ENCODE measurements at places on chromosomes 16 and 17. TPM values are rescaled to one million over a fixed set of nuclear protein-coding genes. Genes with fewer than 3 reads are reported as not detected.

GRCh38 chr17:48539177-48539576 lies 5.7 kb downstream of the HOXB2 start:
- DNase-seq = no peak
- H3K27me3 ChIP-seq = peaks cover 98% of the 10 kb centered on the region
- H3K36me3 ChIP-seq = no peaks in the 10 kb centered on the region
- peaks cover 25% of the 10 kb centered on the region for H3K4me1 ChIP-seq
- no peak overlapping the region for H3K27ac ChIP-seq

DNA sequence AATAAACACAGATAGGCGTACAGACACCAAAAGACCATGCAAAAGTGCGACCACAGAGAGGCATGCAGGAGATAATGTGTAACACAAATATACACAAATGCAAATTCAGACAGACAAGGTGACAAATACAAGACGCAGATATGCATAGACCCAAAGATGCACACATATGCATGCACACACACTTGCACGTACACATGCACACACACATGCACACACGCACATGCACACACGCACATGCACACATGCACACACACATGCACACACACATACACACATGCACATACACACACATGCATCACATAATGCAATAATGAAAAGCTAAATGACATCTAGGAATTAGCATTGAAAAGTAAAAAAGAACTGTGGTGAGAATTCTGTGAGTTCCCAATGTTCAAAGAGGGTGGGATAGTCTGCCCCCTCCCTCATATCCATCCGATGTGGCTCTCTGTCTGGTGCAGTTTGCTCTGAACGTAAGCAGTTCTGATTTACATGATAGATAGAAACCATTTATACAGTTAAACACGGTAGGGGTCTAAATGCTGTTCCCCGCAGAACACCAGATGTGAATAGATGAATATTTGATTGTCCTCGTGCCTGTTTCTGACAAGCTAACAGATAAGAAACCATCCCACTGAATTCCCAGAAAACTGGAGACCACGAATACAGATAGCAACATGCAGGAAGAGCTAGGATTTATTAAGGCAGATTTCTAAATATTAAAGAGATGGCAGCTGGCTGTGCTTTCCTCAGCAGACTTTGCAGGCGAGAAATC lies 186.1 kb downstream of the TMEM114 start:
- H3K4me3 ChIP-seq = no peak overlapping the region
- H3K36me3 ChIP-seq = no peaks in the 10 kb centered on the region
- H3K4me1 ChIP-seq = no peaks in the 10 kb centered on the region
- H3K27me3 ChIP-seq = peaks cover 16% of the 10 kb centered on the region
- H3K27ac ChIP-seq = no peak overlapping the region

GRCh38 chr16:28592511-28592910 lies 4.3 kb downstream of the SULT1A2 start:
- DNase-seq = no peak
- no peaks in the 10 kb centered on the region for H3K27me3 ChIP-seq
- peaks cover 15% of the 10 kb centered on the region for H3K4me1 ChIP-seq
- H3K36me3 ChIP-seq = peaks cover 42% of the 10 kb centered on the region
- no peak overlapping the region for H3K4me3 ChIP-seq

GRCh38 chr17:1490643-1491442 lies 1.6 kb downstream of the MYO1C start:
- peak overlapping the region; percentile 98 for H3K27ac ChIP-seq
- H3K4me3 ChIP-seq = peak overlapping the region; percentile 84
- peaks cover 12% of the 10 kb centered on the region for H3K36me3 ChIP-seq
- H3K27me3 ChIP-seq = no peaks in the 10 kb centered on the region
- DNase-seq = peak; percentile 83

- no peaks in the 10 kb centered on the region for H3K36me3 ChIP-seq
- H3K27ac ChIP-seq = no peak overlapping the region
- no peaks in the 10 kb centered on the region for H3K4me1 ChIP-seq
Measured at GRCh38 chr17:39767147-39767546, 29.4 kb downstream of the GRB7 start.

DNA sequence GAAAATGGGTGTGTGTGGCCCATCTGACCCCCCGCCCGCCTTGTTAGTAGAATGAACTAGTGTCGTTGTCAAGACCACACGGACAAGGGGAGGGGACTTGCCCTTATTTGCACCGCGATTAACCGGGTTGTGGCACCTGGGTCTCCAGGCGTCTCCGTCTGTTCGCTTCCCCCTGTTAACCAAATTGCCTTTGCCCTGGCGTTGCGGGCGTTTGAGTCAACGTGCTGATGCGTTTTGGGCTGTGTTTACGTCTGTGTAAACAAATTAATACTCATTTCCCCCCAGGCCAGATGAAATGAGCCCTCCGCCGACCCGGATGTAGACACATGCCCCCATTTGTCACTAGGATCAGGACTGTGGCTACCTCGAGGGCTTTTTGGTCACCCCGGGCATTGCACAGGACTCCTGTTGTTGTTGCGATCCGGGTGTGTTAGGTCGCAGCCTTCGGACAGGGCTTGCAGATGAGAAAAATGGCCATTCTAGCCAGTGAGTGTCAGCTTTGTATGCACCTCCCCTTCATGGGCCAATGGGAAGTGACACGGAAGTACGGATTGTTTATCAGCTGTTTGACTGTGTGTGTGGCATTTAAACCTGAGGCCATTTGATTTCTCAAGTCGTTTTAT lies 906 bp downstream of the RBL2 start:
- peaks cover 42% of the 10 kb centered on the region for H3K4me1 ChIP-seq
- H3K27me3 ChIP-seq = no peaks in the 10 kb centered on the region
- DNase-seq = peak; percentile 41
- H3K4me3 ChIP-seq = peak overlapping the region; percentile 100

The SYNGR3 gene
- 0.38 TPM for total RNA-seq

The TNK1 gene
- 1.8 TPM for total RNA-seq

The ATMIN gene
- total RNA-seq = 22.0 TPM

The CFAP97D1 gene
- 0.05 TPM for total RNA-seq

The SBK1 gene
- 2.3 TPM for total RNA-seq

The TEKT1 gene
- not detected for total RNA-seq

The ABHD15 gene
- 5.9 TPM for total RNA-seq

The KIF19 gene
- 0.08 TPM for total RNA-seq

The MEOX1 gene
- 8.4 TPM for total RNA-seq

The CHST5 gene
- total RNA-seq = 0.85 TPM

The CORO6 gene
- total RNA-seq = 101 TPM

All from left ventricle myocardium inferior (tissue), 1 donor.